ENCODE measurements at places on chromosomes 7 and 10.

DNA sequence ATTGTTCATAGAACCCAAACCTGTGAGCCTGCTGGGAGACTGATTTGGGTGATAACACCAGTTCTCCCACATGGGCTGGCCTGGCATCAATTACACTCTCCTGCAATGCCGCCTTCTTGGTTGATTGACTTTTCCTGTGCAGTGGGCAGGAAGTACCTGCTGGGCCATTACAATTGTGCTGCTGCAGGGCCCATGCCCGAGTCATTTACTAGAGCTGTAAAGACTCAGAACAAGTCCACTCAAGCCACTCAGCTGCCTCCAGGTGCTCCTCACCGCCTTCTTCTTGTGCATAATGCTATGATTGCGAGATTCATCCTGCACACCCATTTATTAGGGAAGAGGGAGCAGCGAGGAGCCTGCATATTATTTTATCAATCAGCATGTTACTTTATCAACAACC, 264.0 kb downstream of the TCERG1L start:
- no peak for DNase-seq

DNA sequence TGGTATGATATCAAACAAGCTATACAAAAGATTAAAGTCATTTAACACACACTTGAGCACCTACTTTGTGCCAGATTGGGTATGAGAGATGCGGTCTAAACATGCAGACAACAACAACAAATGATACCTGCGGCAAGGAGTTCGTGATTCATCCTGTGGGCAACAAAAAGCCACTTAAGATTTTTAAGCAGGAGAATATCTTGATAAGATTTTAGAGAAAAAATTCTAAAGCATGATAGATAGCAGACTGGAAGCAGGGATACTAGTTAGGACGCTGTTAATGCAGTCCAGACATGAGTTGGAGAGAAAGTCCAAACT, 1.6 kb upstream of the KBTBD2 start:
- DNase-seq = no peak

GRCh38 chr7:128041203-128041602, 10.0 kb upstream of the LRRC4 start:
- no peak for DNase-seq

- DNase-seq = no peak
Measured at GRCh38 chr7:19401461-19401860, 256.2 kb upstream of the FERD3L start.

DNA sequence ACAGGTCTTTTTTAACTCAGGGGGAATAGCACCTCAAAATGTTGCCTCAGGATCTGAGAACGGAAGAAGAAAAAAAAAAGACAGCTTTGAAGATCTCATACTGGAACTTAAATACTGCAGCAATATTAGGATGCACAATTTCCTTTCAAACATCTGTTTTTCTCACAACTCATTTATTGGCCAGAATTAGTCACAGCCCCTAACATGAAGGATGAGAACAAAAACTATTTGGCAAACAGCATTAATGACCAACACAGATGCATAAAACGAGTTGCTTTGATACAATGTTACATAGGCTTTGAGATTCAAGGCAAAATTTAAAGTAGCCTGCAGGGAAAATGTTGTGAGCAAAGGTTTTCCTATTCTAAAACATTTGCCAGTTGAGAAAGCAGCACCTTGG, 36.5 kb downstream of the JMJD1C start:
- no peak for DNase-seq

- peak; percentile 40 for DNase-seq
Measured at GRCh38 chr7:149625340-149625946, 127.8 kb upstream of the ZNF746 start.

DNA sequence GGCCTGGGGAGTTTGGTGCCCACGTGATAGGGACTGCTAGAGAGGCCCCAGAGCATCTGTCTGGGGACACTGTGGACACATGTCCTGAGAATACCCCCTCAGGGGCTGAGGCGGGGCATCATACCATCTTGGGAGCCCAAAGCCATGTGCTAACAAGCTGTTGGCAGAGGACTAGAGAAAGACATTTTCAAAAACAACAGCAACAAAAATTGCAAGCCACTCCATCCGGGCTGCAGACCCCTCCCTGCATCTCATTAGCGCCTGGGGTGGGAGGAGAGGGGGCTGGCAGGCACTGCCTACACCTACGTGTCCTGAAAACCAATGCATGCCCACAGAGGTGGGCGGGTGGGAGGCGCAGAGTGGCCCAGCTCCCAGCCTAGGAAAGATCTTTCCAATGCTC, 507.4 kb upstream of the PODXL start:
- no peak for DNase-seq

DNA sequence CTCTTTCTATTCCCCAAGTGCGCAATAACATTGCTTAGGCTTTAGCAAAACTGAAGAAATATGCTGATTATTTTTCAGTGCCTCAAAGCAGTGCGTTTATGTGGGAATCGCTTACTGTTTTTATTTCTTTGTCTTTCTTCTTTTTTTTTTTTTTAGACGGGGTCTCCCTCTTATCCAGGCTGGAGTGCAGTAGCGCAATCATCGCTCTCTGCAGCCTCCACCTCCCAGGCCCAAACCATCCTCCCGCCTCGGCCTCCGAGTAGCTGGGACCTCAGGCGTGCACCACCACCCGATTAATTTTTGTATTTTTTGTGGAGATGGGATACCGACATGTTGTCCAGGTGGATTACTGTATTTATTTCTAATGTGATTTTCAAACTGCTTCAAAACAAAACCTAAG, 1.2 kb downstream of the DENND10 start:
- no peak for DNase-seq

DNA sequence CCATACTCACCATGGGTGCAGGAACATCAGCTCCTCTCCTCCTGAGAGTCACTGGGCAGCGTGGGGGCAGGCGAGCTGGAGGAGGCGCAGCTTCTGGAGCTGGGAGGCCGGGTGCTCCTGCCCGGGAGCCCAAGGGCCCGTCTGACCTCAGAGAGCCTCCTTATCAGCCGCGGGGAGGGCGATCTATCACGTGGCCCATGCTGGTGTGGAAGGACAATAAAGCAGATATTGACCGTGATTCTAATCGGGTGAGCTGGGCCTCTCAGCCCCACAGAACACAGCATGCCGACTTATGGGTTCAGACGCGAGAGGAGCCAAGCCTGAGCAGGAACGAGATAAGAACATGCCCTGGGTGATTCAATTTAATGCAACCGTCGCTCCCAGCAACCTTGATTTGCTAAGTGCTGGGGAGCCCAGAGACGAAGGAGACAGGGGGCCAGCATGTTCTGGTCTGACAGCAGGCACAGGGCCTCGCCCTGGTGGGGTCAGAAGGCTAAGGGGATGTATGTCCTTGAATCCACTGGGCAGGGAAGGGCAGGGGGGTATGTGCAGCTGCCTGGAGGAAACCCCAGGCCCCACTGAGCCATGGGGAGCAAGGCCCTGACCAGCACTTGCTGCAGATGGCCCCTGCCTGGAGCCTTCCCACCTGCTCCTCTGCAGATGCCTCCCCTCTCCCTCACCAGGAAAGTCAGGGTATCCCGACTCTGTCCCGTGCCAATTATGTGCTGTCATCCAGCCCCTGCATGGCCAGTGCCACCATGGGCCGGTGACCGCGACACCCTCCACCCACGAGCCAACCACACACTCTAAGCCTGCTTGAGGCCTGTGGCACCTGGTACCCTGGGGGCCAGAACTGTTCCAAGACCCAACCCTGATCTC, 95.3 kb upstream of the RET start:
- DNase-seq = no peak

DNA sequence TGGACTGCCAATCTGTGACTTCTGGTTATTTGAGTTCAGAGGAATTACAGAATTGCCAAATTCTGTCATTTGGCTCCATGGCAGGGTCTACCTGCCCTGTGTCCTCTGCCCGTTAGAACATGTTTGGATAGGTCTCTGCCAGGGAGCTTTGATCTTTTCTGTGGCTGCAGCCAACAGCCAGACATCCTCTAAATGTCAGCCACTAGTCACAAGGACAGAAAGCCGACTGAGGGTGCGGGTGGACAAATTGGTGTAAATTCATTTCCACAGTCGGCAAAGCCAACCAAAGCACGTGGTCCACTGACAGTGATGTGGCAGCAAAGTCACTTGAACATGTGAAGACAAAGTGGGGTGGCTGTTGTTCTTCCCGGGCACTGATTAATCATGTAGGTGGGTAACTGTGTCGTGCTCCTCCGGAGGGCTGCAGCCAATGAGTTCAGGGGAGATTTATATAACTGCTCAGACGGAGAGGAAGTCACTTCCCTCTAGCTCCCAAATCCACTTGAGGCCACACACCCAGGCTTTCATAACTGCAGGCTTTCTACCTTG, 26.7 kb upstream of the CAMK1D start:
- DNase-seq = no peak

GRCh38 chr10:35342183-35342753, 6.0 kb downstream of the CCNY start:
- no peak for DNase-seq

GRCh38 chr7:151018421-151019129, 5.7 kb downstream of the ATG9B start:
- no peak for DNase-seq

- DNase-seq = no peak
Measured at GRCh38 chr10:131921184-131921583, 20.4 kb downstream of the PPP2R2D start.

GRCh38 chr7:72078856-72079255, 333.3 kb downstream of the CALN1 start:
- no peak for DNase-seq

DNA sequence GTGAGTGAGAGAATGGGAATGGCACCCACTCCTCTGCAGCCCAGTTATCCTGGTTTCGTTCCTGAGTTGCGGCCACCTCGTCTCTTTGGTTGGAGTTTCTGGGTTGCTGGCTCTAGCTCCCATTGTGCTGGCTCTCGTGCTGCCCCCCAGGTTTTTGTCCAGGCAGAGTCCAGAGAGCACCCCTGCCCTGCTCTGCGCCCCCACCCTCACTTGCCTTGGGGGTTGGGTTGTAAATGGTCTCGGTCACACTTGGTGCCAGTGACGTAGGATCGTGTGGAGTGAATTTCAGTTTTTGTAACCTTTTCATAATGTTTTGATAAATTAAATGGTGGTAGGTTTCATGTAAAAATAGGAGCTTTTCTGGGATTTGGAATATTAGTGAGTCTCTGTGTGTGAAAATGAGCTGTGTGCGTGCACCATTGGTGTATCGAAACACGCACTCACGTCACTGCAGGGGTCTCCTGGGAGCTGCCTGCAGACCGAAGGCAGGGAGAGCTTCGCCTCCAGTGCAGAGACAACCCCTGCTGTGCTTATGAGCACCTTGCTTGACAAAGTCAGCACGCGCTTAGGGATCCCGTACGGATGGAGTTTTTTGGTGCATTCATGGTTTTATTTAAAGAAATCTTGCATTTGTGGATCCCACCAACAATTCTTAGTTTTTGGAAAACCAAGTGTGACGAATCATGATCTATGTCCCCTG, 32.9 kb downstream of the PFKP start:
- no peak for DNase-seq

- DNase-seq = no peak
Measured at GRCh38 chr7:88465600-88465999, 158.9 kb upstream of the STEAP4 start.

DNA sequence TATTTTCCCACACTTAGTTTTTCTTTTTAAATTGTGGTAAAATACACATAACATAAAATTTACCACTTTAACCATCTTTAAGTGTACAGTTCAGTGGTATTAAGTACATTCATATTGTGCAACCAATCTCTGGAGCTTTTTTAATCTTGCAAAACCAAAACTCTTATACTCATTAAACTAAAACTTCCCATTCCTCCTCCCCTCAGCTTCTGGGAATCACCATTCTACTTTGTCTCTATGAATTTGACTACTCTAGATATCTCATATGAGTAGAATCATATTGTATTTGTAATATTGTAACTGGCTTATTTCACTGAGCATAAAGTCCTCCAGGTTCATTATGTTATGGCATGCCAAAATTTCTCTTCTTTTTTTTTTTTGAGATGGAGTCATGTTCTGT, 86.4 kb upstream of the JAZF1 start:
- DNase-seq = no peak

DNA sequence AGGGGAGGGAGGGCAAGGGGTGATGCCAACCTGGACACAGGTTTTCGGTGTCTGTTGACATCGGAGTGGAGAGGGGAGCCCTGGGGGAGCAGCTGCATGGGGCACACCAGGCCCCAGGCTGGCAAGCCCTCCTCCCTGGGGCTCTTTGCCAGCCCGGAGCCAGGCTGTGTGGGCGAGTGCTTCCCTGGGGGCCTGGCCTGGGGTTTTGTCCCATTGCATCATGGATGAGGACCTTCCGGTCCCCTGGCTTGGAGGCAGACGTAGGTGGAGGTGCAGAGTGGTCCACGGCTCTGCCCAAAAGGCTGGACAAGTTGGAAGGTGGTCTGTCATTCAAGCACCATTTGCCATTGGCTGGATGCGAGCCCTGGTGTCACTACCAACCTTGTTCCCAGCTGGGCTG, 34.8 kb downstream of the ZMIZ1 start:
- no peak for DNase-seq

DNA sequence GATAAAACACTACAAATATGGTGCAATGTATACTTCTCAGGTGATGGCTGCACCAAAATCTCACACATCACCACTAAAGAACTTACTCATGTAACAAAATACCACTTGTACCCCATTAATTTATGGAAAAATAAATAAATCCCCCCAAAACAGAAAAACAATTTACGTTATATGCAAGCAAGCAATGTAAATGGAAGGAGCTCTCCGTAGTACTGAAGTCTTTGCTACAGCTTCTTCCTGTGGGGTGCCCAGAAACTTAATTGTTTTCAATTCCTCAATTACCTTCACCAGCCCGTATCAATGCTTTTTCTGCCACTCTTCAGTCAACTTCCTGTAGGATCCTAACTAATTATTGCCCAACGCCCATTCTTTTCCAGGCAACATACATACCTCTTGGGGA, 138.1 kb downstream of the RELN start:
- no peak for DNase-seq

DNA sequence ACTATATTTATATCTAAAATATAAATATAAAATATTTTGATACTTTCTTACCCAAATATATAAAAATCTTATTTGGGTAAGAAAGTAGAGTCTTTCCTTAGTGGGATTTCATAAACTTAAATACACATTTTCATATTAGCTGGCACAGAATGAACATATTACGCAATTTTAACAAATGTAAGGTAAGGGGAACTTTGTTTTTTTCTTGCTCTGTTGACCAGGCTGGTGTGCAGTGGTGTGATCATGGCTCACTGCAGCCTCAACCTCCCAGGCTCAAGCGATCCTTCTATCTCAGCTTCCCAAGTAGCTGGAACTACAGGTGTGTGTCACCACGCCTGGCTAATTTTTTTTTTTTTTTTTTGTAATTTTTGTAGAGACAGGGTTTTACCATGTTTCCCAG, 18.3 kb downstream of the CYP26A1 start:
- no peak for DNase-seq

GRCh38 chr7:126557271-126557670, 695.5 kb downstream of the GRM8 start:
- no peak for DNase-seq
